ENCODE measurements at places on chromosomes 1 and 21.

GRCh38 chr1:24118410-24119242, 6.7 kb upstream of the MYOM3 start:
- no peak for DNase-seq

GRCh38 chr1:105492921-105493320, 1563.6 kb upstream of the PRMT6 start:
- DNase-seq: no peak

DNA sequence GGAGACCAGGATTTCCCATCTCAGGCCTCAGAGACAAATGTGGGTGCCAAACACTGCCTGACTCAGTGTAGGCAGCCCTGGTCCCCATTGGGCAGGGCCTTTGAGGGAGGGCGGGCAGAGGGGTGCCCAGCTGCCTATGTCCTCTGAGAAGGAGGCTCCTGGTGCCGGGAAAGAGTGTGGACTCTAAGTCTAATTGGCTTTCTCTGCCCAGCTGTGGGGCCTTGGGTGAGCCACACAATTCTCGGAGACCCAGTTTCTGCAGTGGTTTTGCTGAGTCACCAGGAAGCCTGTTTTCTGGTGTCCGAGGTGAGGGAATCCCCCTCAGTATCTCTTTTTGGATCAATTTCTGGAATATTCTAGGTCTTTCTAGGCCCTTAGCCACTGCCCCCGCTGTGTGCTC, 35.3 kb upstream of the ACTL8 start:
- no peak for DNase-seq

DNA sequence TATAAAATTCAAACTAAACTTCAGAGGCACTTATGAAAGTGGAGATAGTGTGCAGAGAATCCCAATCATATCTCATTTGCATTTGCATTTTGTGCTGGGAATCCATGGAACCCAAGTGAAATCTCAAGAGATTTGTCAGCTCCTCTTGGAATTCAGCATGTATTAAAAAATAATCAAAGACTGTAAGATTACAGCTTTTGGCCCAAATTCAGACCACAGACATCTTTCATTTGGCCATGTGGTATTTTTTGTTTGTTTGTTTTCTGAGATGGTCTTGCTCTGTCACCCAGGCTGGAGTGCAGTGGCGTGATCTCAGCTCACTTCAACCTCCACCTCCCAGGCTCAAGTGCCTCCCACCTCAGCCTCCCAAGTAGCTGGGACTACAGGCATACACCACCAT, 3.8 kb upstream of the CACYBP start:
- no peak for DNase-seq

- no peak for DNase-seq
Observed at GRCh38 chr21:32333953-32334673, 35.5 kb downstream of the MRAP start.

DNA sequence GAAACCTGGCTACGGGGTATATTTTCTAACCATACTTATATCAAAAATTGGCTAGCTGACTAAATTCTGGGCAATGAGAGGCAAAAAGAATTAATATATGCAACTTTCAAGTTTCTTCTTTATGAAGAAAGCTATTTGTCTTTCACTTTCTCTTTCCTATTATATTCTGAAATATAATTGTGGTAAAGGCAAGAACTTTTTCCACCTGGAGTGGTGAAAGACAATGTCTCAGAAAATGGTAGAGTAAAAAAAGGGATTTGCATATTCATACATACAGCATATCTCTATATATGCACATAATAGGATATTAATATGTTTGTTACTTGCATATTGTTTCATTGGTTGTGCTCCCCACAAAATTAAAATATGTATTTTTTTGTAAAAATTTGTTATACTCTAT, 793.8 kb downstream of the PLA2G4A start:
- no peak for DNase-seq

DNA sequence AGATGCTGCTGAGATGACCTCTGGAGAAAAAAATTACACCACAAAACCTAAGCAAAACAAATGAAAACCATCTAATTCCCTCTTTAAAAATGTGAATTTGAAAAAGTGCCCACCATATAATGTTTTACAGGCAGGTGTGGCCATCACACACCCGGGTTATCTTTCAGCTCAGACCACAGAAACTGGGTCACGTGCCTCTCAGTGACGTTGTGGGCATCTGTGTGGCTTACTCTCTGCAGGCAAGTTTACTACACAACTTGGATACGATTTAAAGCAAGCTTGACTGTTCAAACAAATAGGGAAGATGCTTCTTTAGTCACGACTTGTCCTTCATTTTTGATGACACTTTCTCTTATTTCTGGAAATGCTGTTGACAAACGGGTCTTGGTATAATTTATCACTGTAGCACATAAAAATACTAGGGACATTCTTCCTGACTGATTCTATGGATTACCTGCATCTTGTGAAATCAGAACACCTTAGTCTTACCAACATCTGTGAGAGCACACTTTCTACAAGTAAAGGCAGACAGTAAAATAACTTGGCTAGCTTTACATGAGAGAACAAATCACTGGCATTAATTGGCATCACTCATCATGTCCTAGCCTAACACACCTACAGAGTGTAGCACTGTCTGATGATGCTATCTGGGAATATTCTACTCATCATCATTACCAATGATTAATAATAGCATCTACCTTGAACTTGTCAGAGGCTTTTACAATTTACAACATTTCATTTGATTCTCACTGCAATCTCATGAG, 89.3 kb upstream of the EDEM3 start:
- peak; percentile 48 for DNase-seq

- DNase-seq: peak; percentile 3
Observed at GRCh38 chr1:206635978-206636345, 626 bp downstream of the DYRK3 start.

DNA sequence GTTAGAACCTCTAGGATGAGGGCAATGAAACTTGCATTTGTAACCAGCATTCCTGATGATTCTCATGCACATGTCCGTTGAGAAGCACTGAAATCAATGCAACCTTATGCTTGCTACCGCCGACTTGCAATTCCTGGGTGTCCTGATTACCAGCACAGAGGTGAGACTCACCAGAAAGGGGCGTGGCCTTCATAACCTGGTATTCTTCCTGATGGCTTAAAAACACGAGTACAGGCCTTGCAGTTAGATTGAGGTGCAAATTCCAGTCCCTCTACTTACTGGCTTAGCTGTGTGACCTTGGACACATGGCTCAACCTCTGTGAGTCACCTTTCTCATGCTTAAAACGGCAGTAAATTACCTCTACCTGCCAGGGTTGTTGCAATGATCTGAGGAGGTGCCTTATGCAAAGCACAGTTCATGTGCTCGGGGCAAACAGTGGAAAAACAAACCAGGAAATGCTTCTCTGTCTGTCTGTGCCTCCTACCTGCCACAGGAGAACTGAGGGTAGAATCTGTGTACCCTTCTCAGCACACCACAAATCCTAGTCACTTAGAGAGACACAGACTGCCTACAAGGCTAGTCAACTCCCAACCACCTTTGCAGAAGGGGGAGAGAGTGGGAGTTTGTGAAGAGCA, 39.1 kb upstream of the ECE1 start:
- DNase-seq: peak; percentile 65

DNA sequence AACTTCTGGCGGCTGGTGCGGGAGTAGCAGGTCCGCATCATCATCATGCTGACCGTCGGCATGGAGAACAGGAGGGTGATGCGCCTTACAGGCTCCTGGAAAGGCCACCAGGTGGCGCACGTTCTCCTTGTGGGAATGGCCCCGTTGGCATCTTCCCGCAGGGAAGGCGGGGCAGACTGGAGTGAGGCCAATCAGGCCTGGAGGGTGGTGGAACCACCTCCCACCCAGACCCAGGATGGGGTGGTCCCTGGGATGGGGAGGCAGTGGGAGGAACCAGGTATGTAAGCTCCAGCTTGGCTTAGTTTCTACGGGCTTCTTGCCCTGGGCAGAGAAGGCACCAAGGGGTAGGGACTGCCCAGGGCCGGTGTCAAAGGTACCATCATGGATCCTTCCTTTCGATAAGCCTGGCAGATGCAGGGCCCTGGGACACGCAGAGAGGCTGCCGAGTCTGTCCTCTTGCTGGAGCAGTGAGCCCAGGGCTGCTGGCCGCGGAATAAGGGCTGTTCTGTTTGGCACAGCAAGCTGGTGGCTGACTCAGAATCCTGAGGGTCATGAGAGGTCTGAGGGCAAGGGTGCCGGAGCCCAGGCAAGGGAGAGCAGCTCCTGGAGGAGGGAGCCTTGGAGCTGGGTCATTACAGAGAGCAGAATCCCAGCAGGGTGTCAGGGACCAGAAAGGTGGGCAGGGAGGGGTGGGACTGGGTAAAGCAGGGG, 8.7 kb upstream of the LGR6 start:
- DNase-seq: peak; percentile 82

DNA sequence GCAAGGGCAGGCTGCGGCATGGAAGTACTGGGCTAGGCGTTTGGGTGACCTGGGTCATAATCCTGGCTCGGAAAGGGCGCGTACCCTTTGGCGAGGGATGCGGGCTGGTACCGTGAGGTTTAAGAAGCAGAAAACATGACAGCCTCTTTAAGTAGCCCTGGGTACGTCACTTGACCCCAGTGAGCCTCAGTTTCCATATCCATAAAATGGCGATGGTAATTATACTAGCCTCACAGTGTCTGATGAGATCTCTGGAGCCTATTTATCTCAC, 700 bp downstream of the PIGV start:
- DNase-seq: no peak

DNA sequence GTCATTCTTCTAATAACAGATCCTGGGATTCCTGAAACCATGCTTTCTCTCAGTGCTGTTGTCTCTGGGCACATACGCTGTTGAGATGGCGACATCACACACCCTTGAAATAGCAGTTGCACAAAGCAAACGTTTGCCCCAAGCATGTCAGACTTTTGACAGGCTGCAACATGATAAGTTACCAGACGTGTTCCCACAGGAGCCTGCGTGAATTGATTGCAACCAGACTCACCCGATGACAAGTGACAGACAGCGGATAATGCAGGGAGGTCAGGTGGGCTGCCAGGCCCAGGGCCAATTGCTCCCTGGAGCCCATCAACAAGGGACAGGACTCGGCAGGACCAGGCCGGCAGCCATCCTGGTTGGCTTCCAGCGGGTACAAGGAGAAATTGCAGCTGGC, 310.9 kb downstream of the SIPA1L2 start:
- DNase-seq: no peak

GRCh38 chr1:174239541-174239940, 80.2 kb downstream of the RABGAP1L start:
- DNase-seq: no peak

DNA sequence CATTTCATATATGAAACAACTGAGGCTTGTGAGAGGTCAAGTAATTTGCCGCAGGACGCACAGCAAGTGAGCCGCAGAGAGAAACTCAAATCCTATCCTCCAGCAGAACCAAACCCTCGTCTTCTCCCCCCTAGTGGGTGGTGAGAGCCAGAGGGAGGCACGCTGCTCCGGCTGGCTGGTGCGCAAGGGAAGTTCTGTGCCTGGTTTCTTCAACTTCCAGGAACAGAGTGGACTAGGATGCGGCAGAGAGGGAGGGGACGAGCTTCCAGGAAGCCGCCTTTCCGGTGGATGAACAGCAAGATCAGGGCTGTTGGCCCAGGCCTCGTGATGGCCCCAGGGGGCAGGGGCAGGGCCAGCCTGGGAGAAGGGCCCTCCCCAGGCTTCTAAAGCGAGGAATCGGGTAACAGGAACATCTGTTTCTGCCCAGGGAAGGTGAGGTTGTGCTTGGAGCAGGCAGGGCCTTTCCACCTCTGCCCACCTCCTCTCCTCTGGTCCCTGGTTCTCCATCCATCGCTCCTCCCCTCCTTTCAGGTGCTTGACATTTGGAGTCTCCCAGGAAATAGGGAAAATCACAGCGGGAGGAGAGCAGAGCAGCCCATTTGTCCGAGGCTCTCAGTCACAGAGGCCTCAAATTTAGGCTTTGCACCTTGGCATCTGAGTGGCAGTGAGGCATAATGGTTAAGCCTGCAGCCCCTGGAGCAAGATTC, 16.8 kb upstream of the PDIK1L start:
- DNase-seq: no peak

DNA sequence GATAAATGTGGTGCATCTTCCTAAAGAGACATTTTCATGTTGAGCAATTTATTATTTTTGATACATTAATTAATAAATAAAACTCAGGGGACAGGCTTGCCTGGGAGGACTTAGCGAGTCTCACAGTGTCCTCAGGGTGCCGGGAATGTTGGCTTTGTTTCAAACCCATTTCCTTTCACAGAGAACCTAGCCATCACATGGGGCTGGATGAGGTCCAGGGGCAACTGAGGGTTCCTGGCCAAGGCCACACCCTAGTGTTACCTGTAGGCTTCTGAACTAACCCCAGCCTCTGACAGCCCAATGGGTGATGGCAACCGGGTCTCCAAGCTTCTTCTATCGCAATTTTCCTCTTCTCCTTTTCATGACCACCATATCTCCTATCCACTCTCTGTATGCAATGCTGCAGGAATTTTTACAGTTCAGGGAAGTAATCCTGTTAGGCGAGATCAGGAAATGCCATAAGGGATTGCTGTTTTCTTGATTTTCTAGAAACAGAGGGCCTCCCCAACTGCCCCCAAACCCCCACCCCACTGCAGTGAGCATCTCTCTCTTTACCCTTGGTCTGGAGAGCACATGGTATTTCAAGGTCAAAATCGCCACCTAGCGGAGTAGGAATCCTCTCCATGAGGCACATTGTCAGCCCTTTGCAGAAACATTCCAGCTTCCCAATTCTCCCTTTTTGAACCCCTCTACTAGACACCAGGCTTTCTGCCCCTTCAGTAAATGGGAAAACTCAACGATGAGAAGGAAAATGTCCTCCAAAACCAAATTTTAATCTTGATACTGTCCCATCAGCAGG, 22.1 kb upstream of the SMYD3 start:
- no peak for DNase-seq

GRCh38 chr1:165851034-165851658, 23.7 kb downstream of the UCK2 start:
- no peak for DNase-seq

- DNase-seq: no peak
Observed at GRCh38 chr1:18443587-18444520, 36.9 kb upstream of the KLHDC7A start.

DNA sequence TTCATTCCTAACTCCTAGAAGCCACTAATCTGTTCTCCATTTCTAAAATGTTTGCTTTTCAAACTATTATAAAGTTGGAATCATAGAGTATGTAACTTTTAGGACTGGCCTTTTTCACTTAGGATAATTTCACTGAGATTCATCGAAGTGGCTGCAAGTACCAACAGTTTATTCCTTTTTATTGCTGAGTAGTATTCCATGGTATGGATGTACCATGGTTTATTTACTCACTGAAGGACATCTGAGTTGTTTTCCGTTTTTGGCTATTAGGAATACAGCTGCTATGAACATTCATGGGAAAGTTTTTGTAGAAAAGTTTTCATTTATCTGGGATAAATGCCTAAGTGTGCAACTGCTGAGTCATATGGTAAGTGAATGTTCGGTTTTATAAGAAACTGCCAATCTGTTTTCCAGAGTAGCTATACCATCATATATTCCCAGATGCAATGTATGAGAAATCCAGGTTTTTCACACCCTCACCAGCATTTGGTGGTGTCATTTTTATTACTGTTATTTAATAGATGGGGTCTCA, 66.3 kb downstream of the SLC27A3 start:
- no peak for DNase-seq

- DNase-seq: no peak
Observed at GRCh38 chr1:154988058-154988954, 5.1 kb upstream of the LENEP start.

- no peak for DNase-seq
Observed at GRCh38 chr1:151981178-151981525, 12.5 kb downstream of the S100A10 start.
